ENCODE measurements at places on chromosomes 2 and 18. TPM values are rescaled to one million over a fixed set of nuclear protein-coding genes. Genes with fewer than 3 reads are reported as not detected.

The FEV gene
- polyA plus RNA-seq = 5.9 TPM

The DUSP19 gene
- 0.95 TPM for polyA plus RNA-seq

The TLX2 gene
- polyA plus RNA-seq = 0.20 TPM

The ACAA2 gene
- 146 TPM for polyA plus RNA-seq

The TRMT61B gene
- 11.6 TPM for polyA plus RNA-seq

The DUSP11 gene
- polyA plus RNA-seq = 9.5 TPM

The ALK gene
- polyA plus RNA-seq = 0.41 TPM

All from brain (organoid and tissue), 16 donors.